T-helper 1 cell (primary cell): ENCODE measurements at places on chromosomes 3 and 15.

- no peak for DNase-seq
Observed at GRCh38 chr15:100731267-100732152, 129.1 kb downstream of the ASB7 start.

DNA sequence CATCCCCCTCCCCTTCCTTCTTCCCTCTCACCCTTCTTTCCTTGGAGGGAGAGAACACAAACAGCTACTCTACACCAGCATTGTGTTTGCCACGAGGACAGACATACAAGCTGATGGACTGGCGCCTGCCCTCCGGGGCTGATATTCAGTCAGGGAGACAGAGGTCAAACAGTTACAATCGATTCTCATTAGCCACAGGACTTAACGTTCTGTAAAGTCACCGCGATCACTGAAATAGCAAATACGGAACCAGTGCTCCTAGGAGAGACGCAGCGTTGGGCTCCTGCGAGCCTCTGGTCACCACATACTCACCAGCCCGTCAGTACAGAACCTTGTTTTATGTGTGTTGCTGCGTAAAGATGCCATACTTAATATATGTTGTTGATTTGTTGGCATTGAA, 108.8 kb downstream of the LRRK1 start:
- DNase-seq, result no peak

GRCh38 chr3:117735481-117736101, 1026.0 kb downstream of the TUSC7 start:
- DNase-seq, result no peak

DNA sequence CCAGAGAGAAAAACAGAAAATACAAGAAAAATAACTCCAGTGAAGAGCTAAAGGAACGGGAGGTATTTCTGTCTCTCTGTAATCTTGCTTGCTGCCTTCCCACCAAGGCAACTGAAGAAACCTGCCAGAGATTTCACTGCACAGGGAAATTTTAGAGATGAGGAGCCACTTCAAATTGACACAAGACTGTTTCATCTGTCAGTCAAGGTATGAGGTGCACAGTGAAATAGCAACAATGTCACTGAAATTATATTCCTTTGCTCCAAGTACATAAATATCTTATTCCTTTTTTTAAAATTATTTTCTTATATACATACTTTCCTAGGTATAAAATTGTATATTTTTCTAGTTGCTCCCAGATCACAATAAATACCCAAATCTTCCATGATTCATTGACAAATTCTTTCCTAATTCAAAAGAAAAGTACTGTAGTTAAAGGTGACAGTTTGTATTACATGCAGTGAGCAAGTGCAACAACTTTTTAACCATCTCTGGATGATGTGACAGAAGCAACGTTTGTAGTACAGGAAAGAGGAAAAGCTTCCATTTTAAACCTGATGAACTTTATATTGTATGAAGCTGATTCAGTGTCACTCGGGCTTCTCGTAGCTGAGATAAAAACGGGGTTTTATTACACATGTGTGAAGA, 563.4 kb downstream of the TUSC7 start:
- DNase-seq, result no peak

GRCh38 chr3:186534113-186534669, 10.0 kb downstream of the CRYGS start:
- DNase-seq, result peak; percentile 50

GRCh38 chr15:101633356-101633755, 18.8 kb downstream of the TM2D3 start:
- DNase-seq, result no peak

- DNase-seq, result no peak
Observed at GRCh38 chr3:67489816-67490215, 164.6 kb downstream of the SUCLG2 start.

DNA sequence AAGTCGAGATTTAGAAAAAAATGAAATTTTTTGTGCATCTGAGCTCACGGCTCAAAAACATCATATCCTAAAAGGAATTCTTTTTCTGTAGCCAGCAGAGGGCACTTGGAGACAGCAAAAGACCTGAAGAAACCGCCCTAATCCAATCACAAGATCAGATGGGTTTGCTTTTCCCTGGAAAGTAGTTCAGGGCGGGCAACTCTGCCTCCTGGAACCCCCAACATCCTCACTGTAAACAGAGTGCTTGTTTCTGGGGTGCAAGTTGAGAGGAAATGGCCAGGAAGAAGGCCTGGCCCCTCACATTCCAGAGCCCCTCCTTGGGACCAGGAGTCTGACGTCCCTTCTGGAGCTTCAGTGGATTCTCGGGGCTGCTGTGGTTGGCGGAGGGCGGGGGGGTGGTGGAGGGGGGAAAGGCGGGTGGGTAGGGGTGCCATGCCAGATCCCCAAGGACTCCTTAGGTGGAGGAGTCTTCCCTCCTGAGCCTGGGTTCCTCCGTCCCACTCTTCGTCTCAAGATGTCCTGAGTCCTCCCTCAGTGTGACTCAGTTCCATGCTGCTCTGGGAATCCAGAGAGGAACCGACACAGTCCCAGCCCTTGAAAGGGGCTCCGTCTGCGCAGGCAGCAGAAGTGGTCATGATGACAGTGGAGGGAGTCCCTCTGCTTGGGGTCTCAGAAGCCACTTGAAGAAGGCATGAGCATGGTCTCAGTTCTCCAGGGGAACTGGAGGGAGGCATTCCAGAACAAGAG, 35.9 kb downstream of the CCK start:
- no peak for DNase-seq

DNA sequence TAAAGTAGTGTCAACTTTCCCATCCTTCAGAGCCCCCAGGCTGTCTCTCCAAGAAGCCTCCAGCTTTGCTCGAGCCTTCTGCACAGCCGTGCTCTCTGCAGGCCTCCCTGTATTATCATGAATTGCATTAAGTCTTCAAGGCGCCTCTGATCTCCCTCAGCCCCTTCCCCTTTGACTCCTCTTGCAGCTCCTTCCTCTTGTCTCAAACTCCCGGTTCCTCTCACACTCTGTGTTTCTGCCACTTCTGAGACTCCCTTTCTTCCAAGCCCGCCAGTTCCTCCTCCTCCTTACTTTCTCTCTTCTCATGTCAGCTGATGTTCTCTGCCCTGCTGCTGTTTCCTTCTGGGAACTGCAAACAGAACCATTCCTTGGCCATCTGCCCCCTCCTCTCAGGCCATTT, 418.8 kb downstream of the EPHB1 start:
- no peak for DNase-seq

- DNase-seq, result no peak
Observed at GRCh38 chr15:63473007-63473748, 31.2 kb upstream of the USP3 start.

- DNase-seq, result no peak
Observed at GRCh38 chr3:31895471-31895870, 85.6 kb downstream of the OSBPL10 start.

GRCh38 chr3:170725285-170725731, 139.4 kb upstream of the SLC7A14 start:
- no peak for DNase-seq

GRCh38 chr15:91938136-91938535, 84.6 kb downstream of the SLCO3A1 start:
- DNase-seq, result no peak

- peak; percentile 31 for DNase-seq
Observed at GRCh38 chr15:38683382-38684242, 119.0 kb upstream of the RASGRP1 start.

GRCh38 chr3:171113716-171114115, 87.2 kb upstream of the SLC2A2 start:
- no peak for DNase-seq

GRCh38 chr15:63244399-63244798, 33.0 kb upstream of the APH1B start:
- DNase-seq, result no peak

DNA sequence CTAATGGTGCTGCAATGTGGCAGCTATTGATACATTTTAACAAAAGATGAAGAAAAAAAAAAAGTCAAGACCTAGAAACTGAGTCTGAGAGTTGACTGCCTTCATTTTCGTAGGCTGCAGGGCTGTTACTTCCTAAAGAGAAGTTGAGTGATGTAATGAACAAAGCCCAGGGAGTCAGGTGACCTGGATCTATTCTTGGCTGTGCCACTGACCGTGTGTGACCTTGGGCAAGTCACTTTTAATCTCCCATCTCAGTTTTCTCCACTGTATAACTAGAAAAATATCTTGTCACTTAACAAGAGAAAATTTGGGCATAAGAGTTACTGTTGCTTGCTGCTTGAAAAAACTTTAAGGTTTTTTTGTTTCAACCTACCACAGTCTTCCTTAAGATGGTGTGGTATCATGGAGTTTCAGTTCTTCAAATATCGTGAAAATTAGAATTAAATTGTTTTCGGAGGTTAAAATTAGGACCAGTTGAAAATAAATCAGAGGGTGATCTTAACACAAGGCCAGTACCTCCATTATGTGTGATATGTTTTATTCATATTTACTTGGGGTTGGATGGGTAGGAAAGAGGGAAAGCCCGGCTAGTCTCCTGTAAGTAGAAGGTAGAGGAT, 5.8 kb downstream of the FMN1 start:
- no peak for DNase-seq

GRCh38 chr15:58432401-58432800, 610 bp downstream of the LIPC start:
- DNase-seq, result no peak

- DNase-seq, result no peak
Observed at GRCh38 chr3:52195823-52196331, 2.1 kb upstream of the ALAS1 start.

GRCh38 chr3:54257125-54257720, 134.9 kb downstream of the CACNA2D3 start:
- DNase-seq, result no peak

- peak; percentile 25 for DNase-seq
Observed at GRCh38 chr15:89971592-89971997, 29.5 kb upstream of the ZNF710 start.

DNA sequence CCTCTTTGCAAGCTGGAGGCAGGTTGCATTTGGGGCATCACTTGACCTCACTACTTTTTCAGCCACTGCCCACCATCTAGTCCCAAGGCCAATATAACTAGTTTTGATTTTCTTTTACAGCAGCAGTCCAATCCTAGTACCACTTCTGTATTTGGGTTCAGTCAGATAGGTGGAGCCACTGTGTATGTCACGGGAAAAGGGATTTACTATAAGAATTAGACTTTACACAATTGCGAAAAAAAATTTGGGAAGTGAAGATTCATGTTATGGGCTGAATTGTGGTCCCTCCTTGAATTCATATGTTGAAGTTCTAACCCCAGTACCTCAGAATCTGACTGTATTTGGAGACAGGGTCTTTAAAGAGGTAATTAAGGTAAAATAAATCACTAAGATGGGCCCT, 37.4 kb upstream of the NMNAT3 start:
- DNase-seq, result no peak

DNA sequence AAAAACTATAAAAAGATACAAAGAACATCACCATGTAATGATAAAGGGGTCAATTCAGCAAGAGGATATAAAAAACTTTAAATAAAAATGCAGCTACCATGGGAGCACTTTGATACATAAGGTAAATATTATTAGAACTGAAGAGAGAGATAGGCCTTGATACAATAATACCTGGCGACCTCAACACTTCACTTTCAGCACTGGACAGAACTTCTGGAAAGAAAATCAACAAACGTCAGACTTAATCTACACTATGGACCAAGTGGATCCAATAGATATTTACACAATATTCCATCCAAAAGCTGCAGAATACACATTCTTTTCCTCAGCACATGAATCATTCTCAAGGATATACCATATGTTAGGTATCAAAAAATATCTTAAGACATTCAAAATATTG, 42.0 kb downstream of the WDR49 start:
- no peak for DNase-seq

DNA sequence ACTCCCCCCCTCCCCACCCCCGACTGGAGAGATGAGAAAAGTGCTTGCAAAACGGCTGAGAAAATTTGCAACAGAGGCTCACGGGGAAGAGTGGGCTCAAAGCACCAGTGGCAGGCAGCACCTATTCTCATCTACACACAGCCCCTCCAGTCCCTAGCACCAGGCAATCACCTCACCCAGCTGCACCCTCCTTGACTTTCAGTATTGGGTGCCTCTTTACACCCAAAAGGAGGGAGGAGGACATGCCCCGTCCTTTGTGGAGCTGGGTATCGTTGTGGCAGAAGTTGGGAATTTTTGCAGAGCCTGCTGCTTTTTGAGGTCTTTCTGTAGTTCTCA, 182.8 kb upstream of the TOPAZ1 start:
- DNase-seq, result no peak

- no peak for DNase-seq
Observed at GRCh38 chr3:97862582-97862981, 40.8 kb downstream of the CRYBG3 start.

DNA sequence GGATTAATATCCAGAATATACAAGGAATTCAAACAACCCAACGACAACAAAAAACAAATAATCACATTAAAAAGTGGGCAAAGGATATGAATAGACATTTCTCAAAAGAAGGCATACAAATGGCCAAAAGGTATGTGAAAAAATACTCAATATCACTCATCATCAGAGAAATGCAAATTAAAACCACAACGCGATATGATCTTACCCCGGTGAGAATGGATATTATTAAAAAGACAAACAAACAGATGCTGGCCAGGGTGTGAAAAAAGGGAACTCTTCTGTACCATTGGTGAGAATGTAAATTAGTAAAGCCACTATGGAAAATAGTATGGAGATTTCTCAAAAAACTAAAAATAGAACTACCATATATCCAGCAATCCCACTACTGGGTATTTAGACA, 43.5 kb upstream of the MEF2A start:
- DNase-seq, result no peak

GRCh38 chr15:27532358-27532757, 561.4 kb downstream of the GABRG3 start:
- no peak for DNase-seq

DNA sequence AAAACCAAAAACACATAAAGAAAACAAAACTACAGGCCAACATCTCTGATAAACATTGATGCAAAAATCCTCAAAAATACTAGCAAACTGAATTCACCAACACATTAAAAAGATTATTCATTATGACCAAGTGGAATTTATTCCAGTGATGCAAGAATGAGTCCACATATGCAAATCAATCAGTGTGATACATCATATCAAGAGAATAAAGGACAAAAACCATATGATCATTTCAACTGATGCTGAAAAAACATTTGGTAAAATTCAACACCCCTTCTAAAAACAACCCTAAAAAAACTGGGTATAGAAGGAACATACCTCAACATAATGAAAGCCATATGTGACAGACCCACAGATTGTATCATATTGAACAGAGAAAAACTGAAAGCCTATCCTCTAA, 265.6 kb upstream of the DCBLD2 start:
- no peak for DNase-seq

DNA sequence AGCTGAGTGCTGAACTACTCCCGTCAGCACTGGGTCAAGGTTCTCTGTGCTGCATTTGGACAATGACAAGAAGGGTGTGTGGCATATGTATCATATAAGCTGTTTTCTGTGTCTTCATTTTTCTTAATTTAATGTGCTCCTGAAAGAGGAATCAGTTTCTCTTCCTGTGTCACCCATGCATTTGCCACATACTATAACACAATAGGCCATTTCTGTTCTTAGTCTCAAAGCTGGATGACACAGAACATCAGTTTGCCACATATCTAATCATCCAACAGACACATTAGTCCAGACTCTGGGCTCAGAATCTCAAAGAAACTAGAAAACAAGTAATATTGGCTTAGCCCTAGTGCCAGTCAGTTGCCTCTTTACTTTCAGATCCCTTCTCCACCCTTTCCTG, 34.1 kb downstream of the CEP19 start:
- DNase-seq, result no peak

- DNase-seq, result no peak
Observed at GRCh38 chr15:92801774-92802464, 98.2 kb upstream of the CHD2 start.
